ENCODE measurements at places on chromosomes 1 and 21. TPM values are rescaled to one million over a fixed set of nuclear protein-coding genes. Genes with fewer than 3 reads are reported as not detected.

- DNase-seq: no peak
Observed at GRCh38 chr1:154695985-154696384, 88.0 kb upstream of the ADAR start.

DNA sequence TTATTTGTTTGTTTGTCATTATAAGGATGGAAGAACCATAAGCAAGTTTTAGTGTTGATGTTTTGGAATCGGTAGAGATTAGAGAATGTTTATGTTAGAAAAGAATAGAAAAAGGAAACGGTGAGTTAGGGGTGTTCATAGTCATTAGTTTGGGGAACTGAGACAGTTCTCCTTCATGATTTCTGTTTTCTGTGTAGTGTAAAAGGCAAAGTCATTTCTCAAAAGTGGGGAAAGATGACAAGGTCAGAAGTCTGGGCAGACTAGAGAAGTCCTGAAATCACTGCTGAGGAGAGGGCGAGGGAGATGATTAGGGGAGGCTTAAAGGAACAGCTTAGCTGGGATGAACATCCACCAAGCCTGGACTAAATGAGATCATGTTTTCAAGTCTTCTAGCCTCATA is 498.9 kb downstream of the TTLL7 start:
- DNase-seq: no peak

DNA sequence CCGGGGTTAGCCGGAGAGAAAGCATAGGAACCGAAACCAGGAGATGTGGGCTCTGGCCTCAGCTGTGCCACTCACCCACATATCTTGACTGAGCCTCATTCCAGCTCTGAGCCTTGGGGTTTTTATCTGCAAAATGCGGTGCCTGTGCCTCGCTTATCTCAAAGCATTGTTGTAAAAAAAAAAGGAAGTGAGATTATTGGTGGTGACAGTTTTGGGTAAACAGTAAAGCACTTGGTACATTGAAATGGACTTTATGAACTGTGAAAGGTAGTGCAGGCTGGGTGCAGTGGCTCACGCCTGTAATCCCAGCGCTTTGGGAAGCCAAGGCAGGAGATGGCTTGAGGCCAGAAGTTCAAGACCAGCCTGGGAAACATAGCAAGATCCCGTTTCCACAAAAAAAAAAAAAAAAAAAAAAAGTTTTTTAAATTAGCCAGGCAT is 3.8 kb downstream of the PTAFR start:
- no peak for DNase-seq

GRCh38 chr1:25520446-25521061 is 22.9 kb upstream of the LDLRAP1 start:
- peak; percentile 53 for DNase-seq

GRCh38 chr1:172588296-172589291 is 55.6 kb downstream of the SUCO start:
- no peak for DNase-seq

DNA sequence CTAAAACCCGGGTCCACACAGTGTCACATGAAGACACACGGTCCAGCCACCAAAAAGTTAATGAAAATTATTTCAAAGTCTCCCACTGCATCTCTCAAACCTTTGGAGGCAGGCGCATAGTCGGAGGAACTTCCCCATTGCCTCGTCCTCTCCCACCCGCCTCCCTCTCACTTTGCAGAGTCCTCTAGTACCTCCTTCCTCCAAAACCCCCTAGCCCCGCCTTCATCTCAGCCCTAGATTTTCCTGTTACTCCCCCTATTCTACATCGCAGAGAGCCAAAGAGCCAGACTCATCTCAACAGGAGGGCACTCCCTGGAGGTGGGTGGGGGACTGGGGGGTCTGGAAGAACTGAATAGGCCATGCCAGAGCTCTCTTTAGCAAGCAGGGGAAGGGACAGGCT is 79.3 kb downstream of the DISP3 start:
- DNase-seq: no peak

- no peak for DNase-seq
Observed at GRCh38 chr1:118960567-118961136, 27.5 kb downstream of the TBX15 start.

GRCh38 chr1:88783145-88783544 is 99.1 kb downstream of the PKN2 start:
- no peak for DNase-seq

DNA sequence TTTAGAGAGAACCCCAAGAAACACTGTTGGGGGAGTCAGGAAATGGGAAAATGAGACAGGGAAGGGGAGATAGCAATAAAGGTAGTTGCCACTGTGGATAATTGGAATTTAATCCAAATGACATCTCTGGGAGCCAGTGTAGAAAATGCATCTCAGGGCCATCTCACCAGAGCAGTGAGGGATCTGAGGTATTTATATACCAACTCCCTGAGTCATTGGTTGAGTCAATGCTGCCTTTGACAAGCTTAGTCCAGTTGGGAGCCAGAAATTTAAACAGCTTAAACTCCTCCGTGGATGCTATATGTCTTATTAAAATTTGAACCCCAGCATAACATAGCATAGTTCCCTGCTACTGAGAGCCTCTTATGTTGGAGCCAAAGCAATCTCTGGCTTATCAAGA is 140.3 kb downstream of the SLC30A10 start:
- no peak for DNase-seq

The IL22RA1 gene
- not detected for total RNA-seq

GRCh38 chr1:55233145-55233777 is 18.1 kb upstream of the USP24 start:
- no peak for DNase-seq

DNA sequence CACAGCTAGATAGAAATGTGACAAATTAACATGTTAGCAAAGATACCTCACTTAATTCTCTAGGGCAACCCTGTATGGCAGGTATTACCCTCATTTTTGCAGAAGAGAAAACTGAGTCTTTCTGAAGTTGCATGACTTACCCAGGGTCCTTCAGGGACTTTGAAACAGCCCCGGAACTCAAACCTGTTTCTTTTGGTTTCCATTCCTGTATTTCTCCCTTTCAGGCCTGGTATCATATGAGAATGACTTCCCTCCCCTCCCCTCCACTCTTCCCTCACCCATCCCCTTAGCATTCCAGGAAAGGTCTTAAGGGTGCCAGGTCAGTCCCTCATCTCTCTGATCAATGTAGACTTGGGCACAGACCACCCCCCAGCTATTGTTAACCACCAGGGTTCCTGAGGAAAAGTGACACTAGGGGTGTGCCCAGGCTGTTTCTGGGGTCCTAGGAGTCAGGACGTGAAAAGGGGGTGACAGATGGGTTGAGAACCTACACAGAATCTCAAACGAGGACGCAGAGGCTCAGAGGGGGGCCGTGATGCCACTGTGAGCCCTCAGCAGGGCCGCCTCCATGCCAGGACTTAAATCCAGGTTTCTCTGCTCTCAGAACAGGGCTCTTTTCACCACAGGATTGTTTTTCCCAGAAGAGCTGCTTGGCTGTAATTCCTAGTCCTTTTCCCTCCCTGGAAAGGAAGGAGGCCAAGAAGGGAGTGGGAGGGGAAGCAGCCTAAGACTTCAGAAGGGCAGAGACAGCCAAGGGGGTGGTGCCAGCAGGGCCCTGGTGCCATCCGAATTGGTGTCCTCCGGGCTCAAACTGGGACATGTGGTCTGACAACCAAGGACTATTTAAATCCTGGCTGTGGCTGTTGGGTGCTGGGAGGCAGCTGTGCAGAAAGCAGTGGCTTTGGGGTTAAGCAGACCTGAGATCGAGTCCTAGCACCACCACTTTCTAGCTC is 2.1 kb upstream of the WASF2 start:
- DNase-seq: no peak

The IL19 gene
- total RNA-seq: 0.28 TPM

The SMIM12 gene
- total RNA-seq: 25.7 TPM

- peak; percentile 25 for DNase-seq
Observed at GRCh38 chr1:113835686-113836290, 23.5 kb upstream of the RSBN1 start.

- no peak for DNase-seq
Observed at GRCh38 chr1:116538544-116538943, 32.3 kb downstream of the CD58 start.

GRCh38 chr1:9315411-9316079 is 22.9 kb downstream of the SPSB1 start:
- no peak for DNase-seq

- no peak for DNase-seq
Observed at GRCh38 chr1:27536010-27536757, 46.2 kb upstream of the WASF2 start.

The MX1 gene
- total RNA-seq: 148 TPM

GRCh38 chr1:234119431-234119830 is 215.0 kb downstream of the SLC35F3 start:
- no peak for DNase-seq

Measured in thymus (tissue), 14 donors.